ENCODE measurements at places on chromosomes 5 and 9. TPM values are rescaled to one million over a fixed set of nuclear protein-coding genes. Genes with fewer than 3 reads are reported as not detected.

DNA sequence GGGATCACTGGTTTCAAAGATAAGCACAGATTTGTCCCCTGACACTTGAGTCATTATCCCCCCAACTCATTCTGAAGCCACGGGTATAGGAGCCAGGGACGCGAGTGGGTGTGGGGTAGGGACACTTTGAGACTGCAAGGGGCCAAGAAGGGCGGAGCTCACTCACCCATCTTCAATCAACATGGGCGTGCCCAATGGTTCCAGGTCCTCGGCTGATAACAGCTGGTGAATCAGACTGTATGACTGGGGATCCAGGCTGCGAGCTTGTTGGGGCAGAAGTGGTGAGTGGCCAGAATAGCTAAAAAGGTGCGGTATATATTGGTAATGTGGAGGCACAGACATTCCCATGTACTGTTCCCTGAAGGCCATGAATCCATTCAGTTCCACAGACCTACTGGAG is 30.7 kb upstream of the NR5A1 start:
- DNase-seq: no peak

DNA sequence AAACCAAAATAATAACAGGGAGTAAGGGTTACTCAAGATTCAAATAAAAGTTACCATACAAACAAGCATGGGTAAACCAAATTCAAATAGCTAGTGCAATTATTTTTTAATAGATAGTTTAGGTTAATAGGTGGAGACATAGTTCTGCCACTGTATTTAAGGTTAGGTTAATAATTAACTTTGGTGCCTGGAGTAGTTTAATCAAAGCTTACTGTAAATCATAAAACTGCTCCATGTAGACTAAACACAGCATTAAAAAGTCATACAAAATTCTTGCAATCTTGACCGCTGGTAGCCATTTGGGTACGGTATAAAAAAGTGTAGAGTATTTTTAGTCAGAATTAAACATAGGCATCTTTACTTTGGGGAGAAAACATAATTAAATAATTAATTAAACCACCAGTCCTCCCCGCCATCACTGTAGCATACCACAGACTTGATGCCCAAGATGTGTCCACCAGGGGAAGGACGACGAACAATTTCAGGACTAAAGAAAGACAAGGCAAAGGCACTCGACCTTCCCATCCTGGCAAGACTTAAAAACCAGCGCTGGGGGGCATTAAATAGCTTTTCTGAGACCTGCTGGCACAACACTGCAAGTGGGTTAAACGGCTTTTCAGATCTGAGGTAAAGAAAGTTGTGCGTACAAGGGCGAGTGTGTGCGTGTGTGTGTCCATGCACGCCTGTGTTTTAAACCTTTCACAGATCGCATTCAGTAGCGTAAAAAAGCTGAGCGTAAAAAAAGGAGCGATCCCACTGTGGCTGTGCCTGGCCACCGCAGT is 2.9 kb downstream of the SEMA6A start:
- DNase-seq: no peak

DNA sequence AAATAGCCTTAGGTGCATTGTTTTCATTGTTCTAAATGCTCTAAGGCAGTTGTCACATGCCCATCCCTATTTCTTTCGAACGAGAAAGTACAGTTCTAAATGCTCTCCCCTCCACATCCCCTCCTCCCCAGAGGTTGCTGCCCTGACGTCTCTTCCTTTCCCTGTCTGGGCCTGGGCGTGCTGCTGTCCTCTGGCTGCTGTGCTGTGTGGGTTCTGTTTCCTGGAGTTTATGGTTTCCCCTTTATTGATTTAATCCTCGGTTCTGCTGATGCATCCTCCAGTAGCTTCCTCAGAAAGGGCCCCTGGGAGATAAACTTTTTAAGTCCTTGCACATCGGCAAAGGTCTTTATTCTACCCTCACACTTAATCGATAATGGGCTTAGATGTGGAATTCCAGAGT is 48.8 kb downstream of the MVB12B start:
- DNase-seq: no peak

- no peak for DNase-seq
Measured at GRCh38 chr5:180813420-180813819, 10.8 kb upstream of the MGAT1 start.

- DNase-seq: no peak
Measured at GRCh38 chr5:15850939-15851341, 328.7 kb downstream of the MARCHF11 start.

DNA sequence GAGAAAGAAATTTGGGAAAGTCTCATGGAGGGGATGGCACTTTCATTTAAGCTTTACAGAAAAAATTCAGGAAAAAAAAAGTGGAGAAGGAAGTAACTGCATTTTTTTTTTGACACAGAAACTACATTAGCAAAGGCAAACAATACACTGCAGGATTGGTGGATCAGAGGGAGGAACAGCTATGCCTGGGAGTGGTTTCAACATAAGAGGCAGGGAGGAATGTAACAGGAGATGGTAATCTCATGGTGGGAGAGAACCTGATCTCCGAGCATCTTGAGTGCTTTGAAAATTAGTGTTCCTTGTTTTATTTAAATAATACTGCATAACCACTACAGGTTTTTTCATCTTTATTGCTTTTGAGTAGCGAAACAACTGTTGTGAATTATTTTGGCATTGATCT is 249.4 kb downstream of the FAM170A start:
- no peak for DNase-seq

DNA sequence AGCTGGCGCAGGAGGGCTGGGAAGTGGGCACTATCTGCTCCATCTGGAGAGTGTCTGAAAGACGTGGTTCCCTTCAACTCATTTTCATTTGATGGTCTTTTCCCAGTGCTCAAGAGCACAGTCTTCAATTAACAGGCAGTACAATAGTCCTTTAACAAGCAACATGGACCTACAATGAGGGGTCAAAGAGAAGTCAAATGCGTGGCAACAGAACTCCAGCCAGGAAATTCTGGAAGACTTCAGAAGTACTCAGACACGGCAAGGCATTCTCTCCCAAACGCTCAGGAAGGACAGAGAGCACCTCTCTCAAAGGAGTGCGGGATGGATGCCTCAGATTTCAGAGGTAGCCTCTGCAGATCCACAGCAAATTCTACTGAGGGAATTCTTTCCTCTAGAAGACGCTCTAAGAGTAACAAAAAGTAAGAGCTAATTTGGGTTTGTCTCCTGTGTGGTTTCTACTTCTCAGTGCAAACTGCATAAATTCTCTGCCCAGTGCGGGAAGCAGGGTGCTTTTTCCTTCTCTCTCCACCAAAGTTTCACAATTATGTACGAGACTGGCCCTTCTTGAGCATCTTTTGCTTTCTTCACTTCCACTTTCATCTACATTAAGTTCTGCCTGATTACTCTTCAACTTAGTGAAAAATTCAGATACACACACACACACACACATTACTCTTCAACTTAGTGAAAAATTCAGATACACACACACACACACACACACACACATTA is 56.4 kb downstream of the LHFPL2 start:
- DNase-seq: no peak

DNA sequence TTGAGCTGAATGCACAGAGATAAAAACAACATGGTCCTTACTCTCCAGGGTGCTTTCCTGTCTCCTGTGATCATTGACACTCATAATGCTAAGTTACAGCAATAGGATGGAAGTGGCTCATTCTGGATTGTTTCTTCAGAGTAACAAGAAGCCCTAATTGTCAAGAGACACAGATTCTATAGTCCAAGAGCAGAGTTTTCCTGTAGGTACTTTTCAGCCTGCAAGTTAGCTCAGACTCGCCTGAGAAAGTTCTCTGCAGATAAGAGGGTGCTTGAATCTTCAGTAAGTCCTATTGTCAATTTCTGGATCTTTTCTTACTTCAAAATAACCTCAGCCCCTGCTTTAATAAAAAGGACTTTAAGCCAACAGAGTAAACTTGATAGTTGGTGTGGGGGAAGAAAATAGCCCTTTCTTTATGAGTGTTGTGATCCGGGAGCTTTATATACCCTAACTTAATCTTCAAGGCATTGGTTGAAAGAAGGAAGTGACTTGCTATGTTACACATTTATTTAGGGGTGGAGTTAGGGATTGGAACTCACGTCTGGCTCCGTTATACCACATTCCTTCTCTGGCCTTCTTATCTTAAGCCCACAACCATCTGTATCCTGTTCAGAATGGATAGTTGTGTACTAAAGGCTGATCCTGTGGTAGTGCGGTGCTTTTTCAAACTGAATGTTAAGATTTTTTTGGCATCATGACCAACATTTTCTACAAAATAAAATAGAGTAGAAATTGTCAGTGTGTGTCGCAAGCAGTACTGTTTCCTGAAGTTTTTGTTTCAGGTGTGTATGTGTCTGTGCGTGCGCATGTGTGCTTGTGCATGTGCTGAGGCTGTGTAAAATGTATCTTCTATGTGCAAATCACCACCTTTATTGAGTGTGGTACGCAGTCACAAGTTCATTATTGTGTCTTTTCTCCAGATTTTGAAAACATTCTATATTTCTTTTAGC is 173.9 kb downstream of the WDR70 start:
- no peak for DNase-seq

DNA sequence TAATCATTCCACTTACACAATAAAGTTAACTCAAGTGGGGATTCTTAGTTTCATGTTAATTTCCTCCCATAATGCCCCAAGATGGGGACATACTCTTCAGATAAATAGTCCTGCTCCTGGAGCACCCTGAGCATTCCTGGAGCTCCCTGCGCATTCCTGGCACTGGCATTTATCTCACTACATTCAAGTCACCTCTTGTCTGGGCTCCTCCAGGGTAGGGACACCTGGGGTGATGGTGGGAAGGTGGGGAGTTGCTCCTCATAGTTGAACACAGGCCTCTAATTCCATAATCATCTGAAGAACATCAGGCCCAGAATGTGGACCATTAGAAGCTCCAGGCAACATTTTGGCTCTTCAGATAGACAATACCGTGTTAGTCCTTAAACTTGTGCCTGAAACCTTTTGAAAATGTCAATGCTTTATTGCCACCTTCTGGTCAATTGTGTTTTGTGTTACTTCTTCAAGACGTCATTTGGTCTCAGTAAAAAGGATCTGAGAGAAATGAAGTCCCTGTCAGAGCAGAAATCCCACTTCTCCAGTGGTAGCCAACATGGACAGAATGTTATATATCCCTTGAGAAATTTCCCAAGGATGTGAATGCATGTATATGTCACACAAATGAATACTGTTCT is 14.2 kb upstream of the AGGF1 start:
- DNase-seq: no peak

DNA sequence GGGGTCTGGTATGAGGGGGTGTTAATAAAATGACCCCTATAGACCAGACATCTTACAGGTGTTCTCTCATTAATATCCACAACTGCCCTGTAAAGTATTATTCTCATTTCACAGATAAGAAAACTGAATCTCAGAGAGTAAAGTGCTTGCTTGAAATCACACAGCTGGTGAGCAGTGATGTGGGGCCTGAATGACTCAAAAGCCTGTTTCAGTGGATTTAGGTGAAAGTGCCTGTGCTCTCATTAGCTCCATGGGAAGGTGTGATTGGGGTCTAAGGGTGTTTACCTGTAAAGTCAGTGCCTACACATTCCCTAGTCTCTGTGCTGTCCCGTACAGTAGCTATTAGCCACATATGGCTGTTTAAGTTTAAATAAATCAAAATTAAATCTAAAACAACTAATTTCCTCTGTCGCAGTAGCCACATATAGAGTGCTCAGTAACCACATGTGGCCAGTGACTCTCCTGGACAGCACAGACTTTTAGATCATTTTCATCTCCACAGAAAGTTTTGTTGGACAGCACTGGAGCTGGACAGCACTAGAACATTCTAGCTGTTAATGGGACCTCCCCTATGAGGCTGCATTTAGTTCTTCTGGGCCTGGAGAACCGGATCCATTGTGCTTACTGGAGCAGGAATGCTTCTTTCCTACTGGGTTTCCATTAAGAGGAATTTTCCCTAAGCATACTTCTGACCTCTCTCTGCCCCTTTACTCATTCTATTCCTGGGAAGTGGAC is 52.5 kb upstream of the SEMA6A start:
- no peak for DNase-seq

DNA sequence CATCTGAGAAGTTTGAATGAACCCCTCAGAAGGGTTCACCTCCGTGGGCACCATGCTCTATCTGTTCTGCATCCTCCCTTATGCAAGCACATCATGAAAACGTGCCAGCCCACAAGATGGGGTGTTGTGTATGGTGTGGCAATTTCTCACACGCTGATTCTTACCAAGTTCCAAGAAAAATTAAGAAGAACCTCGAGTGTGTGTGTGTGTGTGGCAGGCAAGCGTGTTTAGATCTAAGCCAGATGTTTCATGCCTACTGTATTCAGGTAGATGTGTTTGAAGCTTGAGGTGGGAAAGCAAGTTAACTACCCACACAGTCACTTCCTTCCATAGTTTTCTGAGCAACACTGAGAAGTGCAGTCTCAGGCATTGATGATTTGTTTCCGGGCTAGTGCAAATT is 77.7 kb upstream of the GNA14 start:
- no peak for DNase-seq

DNA sequence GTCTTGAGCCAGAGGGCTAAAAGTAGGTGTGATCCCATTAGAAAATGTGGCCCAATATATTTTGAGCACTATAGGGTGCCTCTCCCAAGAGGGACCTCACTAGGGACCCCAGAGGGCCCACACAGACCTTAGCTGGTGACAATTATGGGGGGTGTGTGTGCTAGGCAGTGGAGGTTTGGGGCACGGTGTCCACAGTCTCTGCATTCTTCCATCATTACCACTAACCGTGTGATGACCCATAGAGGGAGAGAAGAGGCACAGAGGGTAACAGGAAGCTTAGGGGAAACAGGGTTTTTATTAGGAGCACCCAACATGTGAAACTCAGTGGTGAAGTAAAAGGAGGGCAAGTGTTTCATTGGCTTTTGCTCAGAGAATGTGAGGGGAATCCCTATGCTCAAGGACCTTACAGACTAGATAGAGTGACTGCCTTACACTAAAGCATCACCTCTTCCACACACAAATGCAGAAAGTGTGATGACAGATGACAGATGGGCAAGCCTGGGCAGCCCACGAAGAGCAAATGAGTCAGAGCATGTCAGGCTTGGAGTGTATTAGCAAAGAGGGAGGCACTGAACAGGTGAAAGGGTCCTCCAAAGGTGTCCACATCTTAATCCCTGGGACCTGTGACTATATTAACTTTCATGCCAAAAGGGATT is 2.5 kb upstream of the ACTL7A start:
- no peak for DNase-seq

DNA sequence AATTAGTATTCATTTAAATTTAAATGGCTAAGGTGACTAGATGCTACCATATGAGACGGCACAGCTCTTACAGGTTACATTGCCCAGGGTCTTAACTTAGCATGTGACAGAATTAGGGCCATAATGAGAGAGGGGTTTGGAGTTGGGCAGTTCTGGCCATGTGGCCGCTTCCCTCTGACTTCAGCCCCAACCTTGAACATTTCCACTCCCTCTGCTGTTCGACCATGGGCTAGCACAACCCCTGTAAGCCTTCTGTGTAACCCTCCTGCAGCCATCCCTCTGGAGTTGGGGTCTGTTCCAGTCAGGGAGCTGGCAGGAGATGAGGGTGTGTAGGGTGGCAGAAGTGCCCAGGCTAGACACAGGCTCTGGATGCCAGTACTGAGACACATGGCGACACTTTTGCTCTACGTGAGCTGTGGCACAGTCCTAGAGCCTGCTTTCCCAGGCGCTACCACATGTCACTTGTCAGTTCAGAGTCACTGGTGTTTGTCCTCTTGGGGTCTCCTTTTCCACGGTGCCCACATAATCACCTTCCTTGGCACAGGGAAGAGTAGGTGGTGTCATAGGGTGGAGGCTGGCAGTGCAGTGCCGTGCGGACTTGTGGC is 128.7 kb upstream of the PITX1 start:
- DNase-seq: no peak

RLN2 gene
- not detected for total RNA-seq

CSF2 gene
- not detected for total RNA-seq

ADAMTS13 gene
- 2.8 TPM for total RNA-seq

ADAMTS12 gene
- total RNA-seq: 1.7 TPM

DAP gene
- 13.6 TPM for total RNA-seq

IL4 gene
- total RNA-seq: not detected

IFNA1 gene
- not detected for total RNA-seq

OTP gene
- total RNA-seq: not detected

C7 gene
- 272 TPM for total RNA-seq

Measured in Right ventricle myocardium superior (tissue), 1 donor.